ENCODE measurements at places on chromosomes 1 and 21.

DNA sequence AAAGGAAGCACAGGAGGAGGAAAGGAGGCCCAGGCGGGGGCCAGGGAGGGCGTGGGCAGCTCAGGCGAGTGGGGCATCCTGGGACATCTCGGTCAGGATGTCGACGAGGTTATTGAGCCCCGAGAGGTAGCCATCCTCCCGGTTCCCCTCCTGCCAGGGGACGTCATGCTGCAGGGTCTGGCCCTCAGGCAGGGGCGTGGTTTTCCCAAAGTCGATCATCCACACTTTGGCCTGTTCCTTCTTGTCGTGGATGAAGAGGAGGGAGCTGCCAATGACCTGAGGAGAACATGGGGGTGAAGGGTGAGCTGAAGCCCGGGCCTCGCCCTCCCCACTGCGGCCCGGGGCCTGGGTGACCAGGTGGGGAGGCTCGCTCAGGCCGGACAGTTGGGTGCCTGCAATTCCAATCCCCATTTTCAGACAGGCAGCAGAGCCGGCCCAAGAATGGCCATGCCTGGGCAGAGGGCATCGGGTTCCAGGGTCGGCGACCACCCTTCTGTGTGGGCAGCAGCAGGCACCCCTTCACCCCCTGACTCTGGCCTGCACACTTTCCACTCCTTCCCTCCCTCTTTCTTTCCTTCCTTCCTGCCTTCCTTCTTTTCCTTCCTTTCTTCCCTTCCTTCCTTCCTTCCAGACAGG lies 86.2 kb downstream of the STUM start:
- H3K27ac ChIP-seq: no peak overlapping the region
- no peaks in the 10 kb centered on the region for H3K27me3 ChIP-seq
- peak; percentile 7 for DNase-seq
- H3K36me3 ChIP-seq: peaks cover 40% of the 10 kb centered on the region

- no peak overlapping the region for H3K4me3 ChIP-seq
- H3K36me3 ChIP-seq: no peaks in the 10 kb centered on the region
- no peak overlapping the region for H3K27ac ChIP-seq
- DNase-seq: no peak
- H3K4me1 ChIP-seq: peaks cover 2% of the 10 kb centered on the region
- no peaks in the 10 kb centered on the region for H3K27me3 ChIP-seq
Measured at GRCh38 chr1:147833231-147833860, 69.2 kb upstream of the GJA8 start.

- H3K27ac ChIP-seq: no peak overlapping the region
- peaks cover 3% of the 10 kb centered on the region for H3K36me3 ChIP-seq
- no peaks in the 10 kb centered on the region for H3K4me1 ChIP-seq
- no peaks in the 10 kb centered on the region for H3K27me3 ChIP-seq
Measured at GRCh38 chr1:212754680-212755079, 36.9 kb downstream of the NSL1 start.

DNA sequence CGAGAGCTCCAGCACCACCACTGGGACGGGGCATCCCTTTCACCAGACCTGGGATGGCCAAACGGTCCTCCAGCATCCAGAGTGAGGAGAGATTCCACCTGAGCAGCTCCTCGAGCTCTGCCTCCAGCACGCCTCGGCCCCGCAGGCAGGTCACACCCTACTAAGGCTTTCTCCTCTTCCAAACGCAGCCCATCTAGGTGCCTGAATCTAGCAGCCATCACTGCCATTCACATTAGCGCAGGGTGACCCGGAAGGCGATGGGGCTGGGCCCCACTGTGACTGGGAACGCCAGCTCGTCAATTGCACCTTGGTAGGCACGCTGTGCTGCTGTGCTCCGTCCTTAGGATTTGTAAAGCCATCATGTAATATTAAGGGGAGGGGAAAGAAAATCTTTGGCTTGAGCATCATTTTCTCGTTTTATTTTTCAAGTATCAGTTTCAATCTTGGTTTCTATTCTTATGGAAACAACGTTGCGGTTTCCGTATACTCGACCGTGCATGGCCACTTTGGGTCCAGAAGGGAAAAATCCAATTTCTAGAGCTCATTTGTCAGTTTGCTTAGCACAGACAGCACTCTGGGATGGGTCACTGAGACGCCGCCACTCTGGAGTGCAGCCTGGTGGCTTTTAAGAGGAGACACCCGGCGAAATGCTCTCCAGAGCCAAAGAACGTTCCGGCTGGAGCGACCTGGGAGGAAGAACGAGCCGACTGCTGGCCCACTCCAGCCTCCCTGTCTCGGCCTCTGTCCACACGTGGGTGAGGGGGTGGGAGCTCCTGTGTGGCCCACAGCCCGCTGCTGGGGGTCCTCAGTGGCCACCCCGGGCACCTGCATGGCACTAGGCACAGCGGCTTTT lies 173.6 kb downstream of the PRDM16 start:
- H3K36me3 ChIP-seq: no peaks in the 10 kb centered on the region
- H3K27ac ChIP-seq: no peak overlapping the region
- peaks cover 14% of the 10 kb centered on the region for H3K4me1 ChIP-seq
- no peak for DNase-seq
- peaks cover 65% of the 10 kb centered on the region for H3K27me3 ChIP-seq

DNA sequence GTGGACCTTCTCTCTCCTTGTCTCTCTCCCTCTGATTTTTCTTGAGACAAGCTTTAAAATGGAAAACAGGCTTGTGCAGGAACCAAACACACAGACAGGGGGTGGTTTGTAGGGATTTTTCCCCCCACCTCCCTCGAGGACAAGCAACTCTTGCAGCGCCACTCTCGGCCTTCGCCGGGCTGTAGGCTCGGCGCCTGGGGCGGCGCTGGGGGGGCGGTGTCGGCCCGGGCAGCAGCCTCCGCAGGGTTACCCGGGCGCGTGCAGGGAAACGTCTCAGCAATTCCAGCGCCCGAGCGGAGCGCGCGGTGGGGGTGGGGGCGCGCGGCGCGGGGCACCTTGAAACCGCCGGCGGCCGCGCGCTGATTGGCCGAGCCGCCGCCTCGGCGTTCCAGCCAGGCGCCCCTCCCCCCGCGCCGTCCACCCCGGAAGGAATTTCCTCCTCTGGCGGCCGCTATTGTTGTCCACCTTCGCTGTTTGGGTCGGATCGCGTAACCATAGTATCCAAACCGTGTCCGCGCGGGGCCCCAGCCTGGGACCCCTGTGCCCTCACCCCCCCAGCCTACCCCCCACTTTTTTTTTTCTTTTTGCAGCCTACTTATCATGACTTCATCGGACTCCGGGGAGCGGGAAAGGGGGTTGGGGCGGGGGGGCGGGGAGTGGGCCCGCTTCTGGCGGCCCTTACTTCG lies 59.8 kb upstream of the ACOT11 start:
- H3K27ac ChIP-seq: peak overlapping the region; percentile 99
- peak overlapping the region; percentile 53 for H3K4me3 ChIP-seq
- DNase-seq: peak; percentile 96

- peaks cover 41% of the 10 kb centered on the region for H3K4me1 ChIP-seq
- H3K36me3 ChIP-seq: peaks cover 7% of the 10 kb centered on the region
- DNase-seq: peak; percentile 38
- H3K27me3 ChIP-seq: no peaks in the 10 kb centered on the region
- H3K27ac ChIP-seq: peak overlapping the region; percentile 7
Measured at GRCh38 chr1:94888201-94888600, 38.7 kb downstream of the CNN3 start.

- no peak within 1 kb of the TSS for H3K4me3 ChIP-seq
- H3K4me1 ChIP-seq: peaks cover 6% of the 10 kb centered on the region
- no peaks in the 10 kb centered on the region for H3K36me3 ChIP-seq
- H3K27me3 ChIP-seq: peaks cover 21% of the 10 kb centered on the region
- DNase-seq: no peak
Measured at GRCh38 chr1:233327651-233328141, at the start of gene MAP3K21. TSS of gene MAP3K21 (plus strand) at chr1:233327724. CDS start at chr1:233328029, 305 bp downstream.
